Effector CD8-positive, alpha-beta T cell (primary cell): ENCODE measurements at places on chromosomes 13 and 19.
A peak's percentile ranks its signal among the peaks of the same experiment; 100 is the strongest.

- DNase-seq: no peak
These were observed 666.6 kb upstream of the ARGLU1 start for GRCh38 chr13:107234319-107235073.

GRCh38 chr19:2478756-2479555 lies 3.0 kb downstream of the GADD45B start:
- peak; percentile 61 for DNase-seq

DNA sequence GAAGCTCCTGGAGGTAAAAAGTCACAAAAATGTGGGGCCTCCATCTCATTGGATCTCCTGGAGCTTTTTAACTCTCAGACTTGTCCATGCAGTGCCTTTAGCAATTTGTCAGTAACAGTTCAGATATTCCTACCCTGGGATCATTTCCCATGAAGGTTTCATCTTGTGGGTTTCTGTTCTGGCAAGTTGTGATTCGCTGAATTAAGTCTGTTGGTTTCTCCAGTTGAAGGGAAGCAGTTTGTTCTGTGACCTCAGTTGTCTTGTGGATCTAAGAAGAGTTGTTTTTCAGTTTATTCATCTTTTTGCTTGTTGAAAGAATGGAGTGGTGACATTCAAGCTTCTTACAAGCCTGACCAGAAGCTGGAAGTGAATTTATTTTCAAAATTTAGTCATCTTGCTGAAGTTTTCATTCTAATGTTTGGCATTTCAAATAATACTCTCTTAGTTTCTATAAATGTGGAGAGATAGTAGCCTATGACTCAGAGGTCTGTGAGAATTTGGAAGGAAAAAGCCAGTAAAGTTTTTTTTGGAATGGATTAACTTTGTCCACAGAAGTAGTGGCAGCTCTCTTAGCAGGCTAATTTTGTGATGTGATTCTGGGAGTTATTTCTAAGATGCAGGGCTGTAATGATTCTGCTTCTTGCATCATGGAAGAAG lies 120.1 kb upstream of the CSNK1A1L start:
- no peak for DNase-seq

DNA sequence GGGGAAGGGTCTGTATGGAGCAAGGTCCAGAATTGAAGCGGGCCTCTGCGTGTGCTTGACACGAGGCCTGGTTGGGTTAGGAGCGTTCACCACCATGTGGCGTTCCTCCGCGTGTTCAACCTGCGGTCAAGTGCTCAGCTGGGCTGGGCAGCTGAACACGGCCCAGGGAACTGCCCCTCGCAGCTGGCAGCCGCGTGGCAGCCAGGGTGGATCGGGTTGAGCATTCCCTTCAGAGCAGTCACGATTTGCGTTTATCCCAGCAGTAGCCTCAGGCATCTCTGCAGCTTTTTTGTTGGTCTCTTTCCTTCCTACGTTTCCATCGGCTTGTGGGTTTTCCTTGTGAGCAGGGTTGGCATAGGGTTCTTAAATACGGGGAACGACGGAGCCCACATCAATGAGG lies 28.7 kb upstream of the F2RL3 start:
- no peak for DNase-seq

DNA sequence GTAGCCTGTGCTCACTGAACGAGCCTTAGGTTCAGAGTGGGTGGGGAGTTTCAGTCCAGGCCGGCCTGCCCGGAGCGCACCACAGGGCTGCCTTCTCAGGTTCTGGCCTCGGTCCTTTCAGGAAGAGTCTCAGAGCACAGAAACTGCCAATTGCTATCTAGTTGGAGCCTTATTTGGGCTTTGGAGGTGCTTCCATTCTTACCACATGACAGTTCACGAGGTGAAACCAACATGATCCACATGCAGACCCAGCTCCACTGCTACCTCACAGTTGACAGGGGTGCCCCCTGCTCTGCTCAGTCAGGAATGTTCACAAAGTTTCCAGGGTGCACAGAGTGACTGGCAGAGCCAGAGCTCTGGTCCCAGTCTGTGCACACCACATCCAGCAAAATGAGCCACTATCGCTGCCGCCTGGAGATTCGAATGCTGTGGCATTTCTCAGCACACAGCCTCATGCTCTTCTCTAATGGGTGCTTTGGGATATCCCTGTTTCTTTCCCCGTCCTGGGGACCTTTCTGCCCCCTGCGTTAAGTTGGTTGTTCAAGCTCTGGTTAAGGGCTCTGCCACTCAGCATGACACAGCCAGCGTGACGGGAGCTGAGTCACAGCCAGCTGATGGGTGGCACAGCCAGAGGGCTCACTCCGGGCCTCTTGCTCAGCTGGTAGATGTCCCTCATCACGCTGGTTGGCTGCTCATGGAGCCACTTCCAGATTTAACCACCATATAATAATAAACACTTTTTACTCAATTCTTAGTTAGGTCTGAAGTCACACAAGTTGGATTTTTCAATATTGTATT lies 7.5 kb upstream of the SACS start:
- no peak for DNase-seq
